Transverse colon (tissue), 4 donors: ENCODE measurements at places on chromosomes 1 and 21.

- DNase-seq: no peak
Observed at GRCh38 chr1:79042117-79042516, 35.6 kb upstream of the ADGRL4 start.

DNA sequence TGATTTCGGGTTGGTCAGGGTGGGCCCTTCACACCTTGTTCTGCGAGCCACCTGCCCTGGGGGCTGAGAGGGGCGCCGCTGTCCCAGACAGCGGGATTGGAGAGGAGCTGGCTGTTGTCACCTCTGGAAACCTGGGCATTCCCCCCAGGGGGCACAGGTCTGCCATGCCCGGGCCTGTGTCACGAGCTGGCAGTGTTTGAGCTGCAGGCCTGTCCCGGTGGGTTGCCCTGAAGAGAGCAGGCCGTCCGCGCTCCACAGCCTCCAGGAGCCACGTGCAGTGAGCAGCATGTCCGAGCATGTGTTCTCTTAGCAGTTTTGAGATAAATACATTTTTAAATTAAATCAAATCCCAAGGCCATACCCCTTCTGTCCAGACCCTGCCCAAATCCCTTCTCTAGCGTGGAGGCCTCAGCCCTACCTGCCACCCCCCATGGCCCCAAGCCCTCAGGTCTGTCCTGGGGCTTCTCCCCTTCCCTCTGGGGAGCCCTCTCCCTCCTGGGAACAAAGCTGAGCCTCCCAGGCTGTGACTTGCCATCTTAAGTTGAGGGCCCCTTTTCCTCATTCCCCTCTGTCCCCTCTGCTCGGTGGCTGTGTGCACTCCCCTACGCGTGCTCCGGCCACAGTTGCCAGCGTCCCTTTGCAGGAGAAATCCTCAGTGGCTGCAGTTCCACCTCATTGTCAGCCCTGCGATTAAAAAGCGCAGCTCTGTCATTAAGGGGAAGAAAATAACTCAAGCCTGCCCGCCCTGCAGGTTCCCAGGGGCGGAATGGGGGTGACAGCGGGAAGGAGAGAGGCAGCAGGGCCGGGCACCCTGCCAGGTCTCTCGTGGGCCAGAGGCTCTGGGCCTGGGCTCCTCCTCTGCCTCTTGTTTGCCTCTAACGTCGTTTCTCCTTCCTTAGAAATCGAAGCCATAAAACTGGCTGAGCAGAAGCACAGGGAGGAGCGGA is 26.6 kb downstream of the SLX9 start:
- no peak for DNase-seq

DNA sequence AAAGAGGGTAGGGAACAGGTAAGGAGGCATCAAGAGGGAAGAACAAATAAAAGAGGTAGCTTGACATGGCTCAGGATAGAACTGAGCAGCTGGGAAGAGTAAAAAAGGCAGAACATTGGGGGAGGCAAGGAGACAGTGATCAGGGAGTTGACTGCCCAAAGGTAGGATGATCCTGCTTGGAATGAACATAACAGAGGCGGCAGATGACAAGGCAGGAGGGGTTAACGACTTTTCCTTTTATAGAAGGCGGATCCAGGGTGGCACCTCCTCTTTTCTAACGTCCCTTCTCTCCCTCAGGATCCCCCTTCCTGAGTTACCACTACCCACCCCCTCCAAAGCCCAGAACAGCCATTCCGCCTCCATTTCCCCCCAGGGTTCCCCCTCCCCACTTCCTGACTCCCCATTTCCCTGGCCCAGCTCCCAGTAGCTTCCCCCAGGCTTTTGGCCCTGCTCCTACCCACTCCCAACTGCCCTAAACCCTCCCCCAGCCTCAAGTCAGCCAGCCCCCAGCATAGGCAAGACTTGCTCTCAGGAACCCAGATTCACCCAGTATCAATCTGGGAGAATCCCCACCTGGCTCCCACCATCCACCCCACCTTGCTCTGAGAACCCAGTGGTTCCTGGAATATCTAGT is 769 bp upstream of the ADAMTS4 start:
- DNase-seq: no peak

DNA sequence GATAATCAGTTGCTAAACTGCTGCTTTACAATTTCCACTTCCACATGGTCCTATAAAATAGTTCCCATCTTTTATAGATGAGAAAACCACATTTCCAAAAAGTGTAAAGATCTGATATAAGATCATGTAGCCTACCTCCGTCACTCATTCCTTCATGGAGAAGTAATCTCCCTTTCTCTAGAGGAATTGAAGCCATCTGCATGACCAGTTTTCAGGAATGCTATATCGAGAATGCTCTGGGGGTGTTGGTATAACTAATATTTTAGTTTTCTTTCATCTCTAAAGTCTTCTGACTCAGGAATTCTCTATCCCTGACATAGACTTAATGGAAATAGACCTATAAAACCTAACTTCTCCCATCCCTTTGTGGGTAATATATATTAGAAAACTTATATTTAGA is 173.0 kb upstream of the UBE2U start:
- no peak for DNase-seq

DNA sequence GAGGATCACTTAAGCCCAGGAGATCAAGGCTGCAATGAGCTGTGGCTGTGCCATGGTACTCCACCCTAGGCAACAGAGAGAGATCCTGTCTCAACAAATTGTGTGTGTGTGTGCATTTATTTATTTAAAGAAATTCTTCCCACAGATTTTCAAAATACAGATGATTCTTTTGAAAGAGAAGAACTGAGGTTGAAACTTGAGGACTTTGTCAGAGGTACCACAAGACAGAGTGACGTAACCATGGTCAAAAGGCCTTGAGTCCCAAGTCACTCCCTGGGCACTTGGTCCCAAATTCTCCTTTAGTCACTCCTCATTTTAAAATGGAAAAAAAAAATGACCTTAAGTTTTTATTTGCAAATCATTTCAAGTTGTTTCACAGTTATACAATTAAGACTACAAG is 57.4 kb downstream of the TIAM1 start:
- DNase-seq: no peak

DNA sequence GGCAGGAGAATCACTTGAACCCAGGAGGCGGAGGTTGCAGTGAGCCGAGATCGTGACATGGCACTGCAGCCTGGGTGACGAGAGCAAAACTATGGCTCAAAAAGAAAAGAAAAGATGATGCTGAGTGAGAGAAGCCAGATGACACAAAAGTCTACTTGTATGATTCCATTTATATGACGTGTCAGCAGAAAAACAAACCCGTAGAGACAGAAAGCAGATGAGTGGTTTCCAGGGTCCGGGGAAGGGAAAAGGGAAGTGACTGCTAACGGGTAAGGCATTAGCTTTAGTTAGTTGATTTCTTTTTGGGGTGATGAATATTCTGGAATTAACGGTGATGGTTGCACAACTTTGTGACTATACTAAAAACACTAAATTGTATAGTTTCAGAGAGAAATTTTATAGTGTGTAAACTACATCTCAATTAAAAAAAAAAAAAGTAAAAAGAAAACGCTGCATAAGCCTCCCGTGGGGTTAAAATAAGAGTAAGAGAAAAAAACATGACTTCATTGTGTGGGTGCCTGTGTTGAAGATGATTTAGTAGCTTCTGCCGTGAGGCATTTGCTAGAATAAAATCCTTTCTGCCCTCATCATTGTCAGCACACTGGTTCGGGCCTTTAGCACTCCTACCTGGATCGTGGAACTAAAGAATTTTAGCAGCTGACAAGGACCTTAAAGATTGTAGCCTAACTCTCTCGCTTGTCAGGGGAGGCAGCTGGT is 24.7 kb upstream of the ATP5PO start:
- DNase-seq: no peak

DNA sequence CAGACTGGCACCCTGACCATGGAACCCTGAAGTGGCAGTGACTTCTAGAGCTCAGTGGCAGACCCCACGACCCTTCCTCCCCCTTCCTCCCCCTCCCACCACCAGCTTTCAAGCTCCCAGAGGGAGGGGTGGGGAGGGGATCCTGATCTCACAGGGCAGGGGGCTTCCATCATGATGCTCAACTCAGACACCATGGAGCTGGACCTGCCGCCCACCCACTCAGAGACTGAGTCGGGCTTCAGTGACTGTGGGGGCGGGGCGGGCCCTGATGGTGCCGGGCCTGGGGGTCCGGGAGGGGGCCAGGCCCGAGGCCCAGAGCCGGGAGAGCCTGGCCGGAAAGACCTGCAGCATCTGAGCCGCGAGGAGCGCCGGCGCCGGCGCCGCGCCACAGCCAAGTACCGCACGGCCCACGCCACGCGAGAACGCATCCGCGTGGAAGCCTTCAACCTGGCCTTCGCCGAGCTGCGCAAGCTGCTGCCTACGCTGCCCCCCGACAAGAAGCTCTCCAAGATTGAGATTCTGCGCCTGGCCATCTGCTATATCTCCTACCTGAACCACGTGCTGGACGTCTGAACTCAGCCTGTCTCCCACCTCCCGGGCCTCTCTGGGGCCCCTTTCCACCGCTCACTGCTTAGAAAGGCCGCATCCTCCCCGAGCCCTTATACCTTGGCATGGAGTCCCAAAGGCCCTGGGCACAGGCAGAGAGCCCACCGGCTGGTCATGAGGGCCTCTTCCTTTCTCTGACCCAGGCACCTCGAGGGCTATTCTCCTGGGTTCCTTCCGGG is 3.9 kb downstream of the NHLH1 start:
- DNase-seq: no peak

- no peak for DNase-seq
Observed at GRCh38 chr1:170460001-170460400, 72.0 kb upstream of the GORAB start.

- no peak for DNase-seq
Observed at GRCh38 chr1:168636642-168637111, 60.3 kb downstream of the XCL1 start.

DNA sequence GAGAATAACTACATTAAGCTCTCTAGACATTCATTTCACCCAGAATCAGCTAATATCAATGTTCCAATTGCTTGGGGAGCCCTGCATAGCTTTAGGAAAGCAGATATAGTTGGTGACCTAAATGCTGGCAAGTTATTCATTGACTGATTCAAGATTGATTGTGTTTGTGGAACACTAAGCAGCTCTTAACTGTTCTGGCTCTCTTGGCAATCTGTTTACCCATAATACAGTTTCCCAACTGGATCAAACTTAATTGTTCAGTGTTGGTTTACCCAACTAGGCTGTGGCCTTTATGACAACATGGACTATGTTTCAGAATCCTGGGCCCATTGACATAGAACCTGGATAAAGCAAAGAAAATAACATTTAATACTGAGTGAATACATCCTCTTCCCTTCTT is 83.7 kb downstream of the NRDC start:
- DNase-seq: no peak

DNA sequence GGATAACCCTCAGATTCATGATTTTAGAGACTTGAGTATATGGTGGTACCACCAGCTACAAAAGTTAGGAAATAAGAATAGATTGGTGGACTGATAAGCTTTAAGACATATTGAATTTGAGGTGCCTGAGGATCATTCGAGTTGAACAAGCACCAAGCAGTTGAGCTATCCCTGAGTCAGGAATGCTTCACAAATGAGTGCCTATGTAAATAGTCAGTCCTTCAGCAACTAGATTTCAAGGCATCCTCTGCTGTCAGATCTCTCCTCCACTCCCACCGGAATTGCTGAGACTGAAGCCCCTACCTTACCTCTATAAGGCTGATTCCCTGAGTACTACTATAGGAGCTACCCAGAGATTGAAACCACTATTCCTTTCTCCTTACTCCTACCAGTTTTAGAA is 7.1 kb downstream of the BTF3L4 start:
- no peak for DNase-seq

DNA sequence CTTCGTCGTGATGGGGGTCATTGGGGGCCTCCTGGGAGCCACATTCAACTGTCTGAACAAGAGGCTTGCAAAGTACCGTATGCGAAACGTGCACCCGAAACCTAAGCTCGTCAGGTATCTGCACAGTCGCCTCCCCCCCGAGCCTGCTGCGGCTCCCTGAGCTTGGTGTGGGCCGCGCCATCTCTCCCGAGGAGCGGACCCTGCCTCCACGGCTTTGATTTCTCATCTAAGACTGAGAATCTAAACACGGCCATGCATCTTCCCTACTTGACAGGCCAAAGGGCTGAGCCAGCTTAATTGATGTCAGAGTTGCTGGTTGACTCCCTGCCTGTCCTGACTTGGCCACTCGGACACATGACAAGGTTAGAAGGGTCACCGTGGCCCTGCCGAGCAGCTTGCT is 19.1 kb downstream of the NPPA start:
- no peak for DNase-seq

DNA sequence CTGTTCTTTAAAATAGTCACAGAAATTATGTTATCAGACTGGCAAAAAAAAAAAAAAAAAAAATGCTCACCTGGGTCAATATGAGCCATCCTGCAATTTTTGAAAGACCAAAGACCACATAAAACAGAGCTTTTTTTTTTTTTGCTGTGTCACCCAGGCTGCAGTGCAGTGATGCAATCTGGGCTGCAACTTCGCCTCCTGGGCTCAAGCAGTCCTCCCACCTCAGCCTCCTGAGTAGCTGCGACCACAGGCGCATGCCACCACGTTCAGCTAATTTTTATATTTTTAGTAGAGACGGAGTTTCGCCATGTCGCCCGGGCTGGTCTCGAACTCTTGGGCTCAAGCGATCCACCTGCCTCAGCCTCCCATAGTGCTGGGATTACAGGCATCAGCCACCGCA is 62.8 kb downstream of the RGS13 start:
- DNase-seq: no peak

GRCh38 chr1:5979536-5980313 is 12.5 kb downstream of the NPHP4 start:
- no peak for DNase-seq

DNA sequence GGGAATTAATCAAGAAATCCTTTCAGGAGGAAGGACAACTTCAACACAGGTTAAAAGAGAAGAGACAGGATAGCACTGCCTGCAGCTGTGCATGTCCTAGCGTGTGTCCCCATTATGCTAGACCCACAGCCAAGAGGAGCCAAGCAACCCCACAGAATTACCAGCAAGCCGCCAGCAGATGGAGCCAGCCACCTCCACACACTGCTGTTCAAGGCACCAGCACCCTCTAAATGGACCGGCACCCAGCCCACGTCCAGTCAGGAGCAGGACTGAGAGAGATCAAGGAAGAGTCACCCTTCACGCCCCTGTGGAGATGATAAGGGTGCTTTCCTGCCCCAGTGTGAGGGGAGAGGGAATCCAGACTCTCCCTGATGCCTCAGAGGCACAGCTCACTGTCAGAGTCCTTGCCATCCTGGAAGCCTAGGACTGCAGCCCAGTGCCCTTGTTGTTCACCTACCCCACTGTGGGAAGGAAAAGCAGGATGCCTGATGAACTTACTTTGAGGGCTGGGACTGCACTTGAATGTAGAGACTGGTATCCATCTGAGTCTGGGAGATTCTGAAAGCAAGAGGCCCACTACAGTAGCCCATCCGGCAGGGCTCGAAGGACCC is 37.1 kb upstream of the CTTNBP2NL start:
- DNase-seq: peak; percentile 81
